ENCODE measurements at places on chromosomes 16 and 17. TPM values are rescaled to one million over a fixed set of nuclear protein-coding genes. Genes with fewer than 3 reads are reported as not detected.

DNA sequence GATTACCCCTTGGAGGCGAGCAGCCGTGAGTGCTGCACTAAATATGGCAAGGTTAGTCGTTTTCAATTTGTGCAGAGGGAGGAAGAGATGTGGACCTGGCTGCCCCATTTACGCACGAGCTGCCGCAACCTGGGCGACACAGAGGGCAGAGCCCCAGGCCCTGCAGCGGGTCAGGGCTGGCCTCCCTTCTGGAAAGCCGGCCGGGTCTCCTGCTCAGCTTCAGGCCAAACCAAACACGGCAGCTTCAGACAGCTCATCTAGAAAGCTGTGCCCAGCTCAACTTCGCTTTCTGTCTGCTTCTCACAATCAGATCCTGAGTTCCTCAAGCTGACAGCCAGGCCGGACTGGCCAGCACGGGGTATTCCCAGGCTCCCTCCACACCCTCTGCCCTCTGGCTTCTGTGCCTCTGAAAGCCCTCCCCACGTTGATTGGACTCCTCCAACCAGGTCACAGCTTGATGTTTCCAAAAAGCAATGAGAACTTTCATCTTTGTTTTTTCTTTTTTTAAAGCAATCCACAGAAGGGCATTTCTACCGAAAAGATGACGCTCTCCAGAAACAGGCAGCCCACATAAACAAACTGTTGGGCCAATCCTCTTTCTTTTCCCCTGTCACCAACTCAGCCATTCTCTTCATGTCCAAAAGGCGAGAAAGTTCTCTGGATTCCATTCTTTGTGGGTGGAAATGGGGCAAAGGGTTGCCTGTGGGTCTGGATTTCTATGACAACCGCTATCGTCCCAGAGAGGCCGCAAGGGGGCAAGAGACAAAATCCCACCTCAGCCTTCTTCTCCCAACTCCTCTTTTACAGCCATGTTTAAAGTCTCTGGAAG is 189.0 kb downstream of the ZFHX3 start:
- H3K4me1 ChIP-seq: peaks cover 2% of the 10 kb centered on the region
- no peak overlapping the region for H3K27ac ChIP-seq
- no peak for DNase-seq
- no peaks in the 10 kb centered on the region for H3K36me3 ChIP-seq

DNA sequence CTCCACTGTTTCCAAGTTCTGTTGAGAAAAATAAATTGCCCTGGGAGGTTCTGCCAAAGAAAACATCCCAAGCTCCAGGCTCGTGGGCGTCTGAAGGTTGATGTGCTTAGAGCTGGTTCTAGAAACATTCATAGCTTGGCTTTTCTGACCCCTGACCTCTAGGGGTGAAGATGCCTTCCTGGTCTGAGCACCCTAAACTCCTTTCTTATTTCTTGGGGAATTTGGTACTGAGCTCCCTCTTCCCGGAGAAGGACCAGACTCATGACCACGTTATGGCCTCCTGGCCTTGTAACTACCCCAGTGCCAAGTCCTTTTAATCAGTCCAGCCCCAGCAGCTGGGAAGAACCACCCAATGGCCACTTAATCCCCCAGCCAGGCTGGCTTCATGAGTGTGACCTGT is 66.4 kb downstream of the MYH11 start:
- H3K4me1 ChIP-seq: peaks cover 3% of the 10 kb centered on the region
- H3K36me3 ChIP-seq: no peaks in the 10 kb centered on the region
- no peak overlapping the region for H3K27ac ChIP-seq
- DNase-seq: no peak
- H3K4me3 ChIP-seq: no peak overlapping the region

Gene CTRB2
- total RNA-seq: not detected

DNA sequence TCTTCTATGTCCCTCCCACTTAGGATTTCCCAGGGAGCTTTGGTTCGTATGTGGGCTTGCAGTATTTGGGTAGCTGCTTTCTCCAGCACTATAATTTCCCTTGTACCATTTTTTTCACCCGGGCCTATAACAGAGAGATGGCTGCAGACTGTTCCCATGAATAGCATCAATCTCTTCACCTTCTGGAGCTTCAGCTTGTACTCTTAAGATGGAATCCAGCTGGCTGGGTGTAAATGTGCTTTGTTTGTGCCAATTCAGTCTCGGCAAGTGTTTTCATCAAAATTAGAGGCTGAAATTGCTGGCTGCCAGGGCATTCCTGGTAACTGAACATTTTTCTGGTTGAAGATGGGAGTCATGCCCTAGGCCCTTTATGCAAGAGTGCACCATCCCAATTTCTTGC is 12.2 kb upstream of the CPD start:
- peaks cover 35% of the 10 kb centered on the region for H3K4me1 ChIP-seq
- peaks cover 2% of the 10 kb centered on the region for H3K36me3 ChIP-seq
- H3K27ac ChIP-seq: no peak overlapping the region
- DNase-seq: no peak
- no peak overlapping the region for H3K4me3 ChIP-seq

DNA sequence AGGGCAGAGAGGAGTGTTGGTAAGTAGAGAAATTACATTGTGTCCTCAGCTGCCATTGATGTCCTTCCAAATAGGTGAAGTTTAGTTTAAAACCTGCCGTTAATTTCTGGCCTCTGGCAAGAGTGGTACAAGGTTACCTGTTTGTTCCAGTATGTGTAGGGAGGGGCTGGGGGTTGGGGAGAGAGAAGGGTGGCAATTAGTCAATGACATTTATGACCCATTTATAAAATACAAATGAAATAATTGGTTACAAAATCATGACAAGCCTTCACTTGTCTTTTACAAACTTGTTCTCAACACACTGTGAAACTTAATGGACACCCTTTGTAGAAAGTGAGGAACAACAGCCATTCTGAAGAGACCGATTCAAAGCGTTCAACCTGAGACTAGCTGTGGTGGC is 281.0 kb downstream of the FTO start:
- no peaks in the 10 kb centered on the region for H3K27me3 ChIP-seq
- no peaks in the 10 kb centered on the region for H3K4me1 ChIP-seq
- no peak overlapping the region for H3K27ac ChIP-seq
- no peak for DNase-seq
- no peaks in the 10 kb centered on the region for H3K36me3 ChIP-seq
- no peak overlapping the region for H3K4me3 ChIP-seq

GRCh38 chr16:54590836-54591235 is 304.2 kb upstream of the IRX3 start:
- H3K36me3 ChIP-seq: no peaks in the 10 kb centered on the region
- H3K27ac ChIP-seq: no peak overlapping the region
- no peak overlapping the region for H3K4me3 ChIP-seq

DNA sequence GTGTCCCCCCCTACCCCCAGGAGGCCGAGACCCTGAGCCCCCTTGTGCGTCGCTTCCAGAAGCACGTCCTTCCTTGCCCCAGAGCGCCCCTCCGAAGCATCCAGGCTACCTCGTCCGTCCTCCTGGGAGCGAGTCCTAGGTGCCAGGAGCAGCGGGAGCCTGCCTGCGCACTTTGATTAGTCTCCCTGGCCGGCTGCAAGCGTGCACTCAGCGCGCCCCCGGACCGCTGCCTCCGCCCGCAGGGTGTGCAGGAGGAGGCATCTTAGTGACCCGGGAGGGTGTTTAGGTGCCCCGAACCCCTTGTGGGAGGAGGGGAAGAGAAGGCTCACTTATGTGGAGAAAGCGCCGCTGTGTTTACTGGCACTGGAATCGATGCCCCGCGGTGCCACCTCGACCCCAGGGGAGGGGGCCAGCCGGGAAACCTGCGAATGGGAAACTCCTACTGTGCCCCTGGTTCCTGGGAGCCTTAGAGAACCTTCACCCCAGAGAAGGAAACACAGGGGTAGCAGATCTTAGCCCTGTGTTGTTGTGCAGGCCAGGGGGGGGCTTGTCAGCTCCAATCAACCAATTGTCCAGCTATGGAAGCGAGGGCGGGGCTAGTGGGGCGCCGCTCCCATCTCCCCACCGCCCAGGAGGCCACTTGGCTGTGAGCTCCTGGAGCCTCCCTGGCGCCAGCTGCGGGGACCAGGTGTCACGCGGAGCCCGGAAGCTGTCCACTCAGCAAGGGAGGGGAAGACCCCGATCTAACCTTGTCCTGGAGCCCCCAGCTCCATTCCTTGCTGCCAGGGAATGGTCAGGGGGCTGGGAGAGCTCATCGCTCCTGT is 922.8 kb upstream of the EEF2KMT start:
- no peaks in the 10 kb centered on the region for H3K36me3 ChIP-seq
- H3K4me3 ChIP-seq: no peak overlapping the region
- H3K4me1 ChIP-seq: no peaks in the 10 kb centered on the region
- H3K27me3 ChIP-seq: peaks cover 4% of the 10 kb centered on the region

DNA sequence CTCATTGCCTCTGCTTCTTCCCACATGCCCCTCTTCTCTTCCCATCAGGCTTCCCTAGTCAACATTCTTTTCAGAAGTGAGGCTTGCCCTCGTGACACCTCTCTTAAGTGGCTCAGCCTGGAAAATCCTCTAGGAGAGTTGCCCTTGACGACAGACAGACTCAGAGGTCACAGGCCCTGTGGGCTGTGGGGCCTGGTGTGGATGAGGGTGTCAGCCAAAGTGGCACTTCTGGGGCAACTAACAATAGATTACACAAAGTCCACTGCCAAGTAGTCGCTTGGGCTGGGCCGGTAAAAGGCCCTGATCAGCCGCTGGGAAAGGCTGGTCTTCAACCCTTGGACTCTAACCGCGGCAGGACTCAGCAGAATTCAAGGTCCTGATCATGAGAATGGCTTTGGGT is 33.7 kb upstream of the METTL16 start:
- H3K4me3 ChIP-seq: no peak overlapping the region
- H3K4me1 ChIP-seq: no peaks in the 10 kb centered on the region
- peaks cover 6% of the 10 kb centered on the region for H3K27me3 ChIP-seq
- no peaks in the 10 kb centered on the region for H3K36me3 ChIP-seq

DNA sequence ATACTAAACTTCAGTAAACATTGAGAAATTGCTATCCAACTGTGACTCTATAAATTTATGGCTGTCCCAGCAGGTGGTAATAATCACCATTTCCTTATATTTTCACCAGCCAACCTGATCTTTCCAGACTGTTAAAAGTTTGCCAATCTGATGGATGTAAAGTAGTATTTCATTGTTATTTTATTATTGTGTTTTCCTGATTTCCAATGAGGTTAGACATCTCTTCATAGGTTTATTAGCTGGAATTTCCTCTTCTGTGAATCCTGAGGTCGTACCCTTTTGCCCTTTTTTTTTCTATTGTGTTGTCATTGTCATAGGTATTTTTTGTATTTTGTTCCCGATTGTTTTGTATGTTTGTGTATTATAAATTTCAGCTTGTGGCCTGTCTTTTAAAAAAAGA is 31.7 kb downstream of the BMERB1 start:
- H3K27me3 ChIP-seq: peaks cover 2% of the 10 kb centered on the region
- peaks cover 5% of the 10 kb centered on the region for H3K4me1 ChIP-seq
- H3K36me3 ChIP-seq: peaks cover 2% of the 10 kb centered on the region
- DNase-seq: no peak
- H3K4me3 ChIP-seq: no peak overlapping the region
- H3K27ac ChIP-seq: no peak overlapping the region

DNA sequence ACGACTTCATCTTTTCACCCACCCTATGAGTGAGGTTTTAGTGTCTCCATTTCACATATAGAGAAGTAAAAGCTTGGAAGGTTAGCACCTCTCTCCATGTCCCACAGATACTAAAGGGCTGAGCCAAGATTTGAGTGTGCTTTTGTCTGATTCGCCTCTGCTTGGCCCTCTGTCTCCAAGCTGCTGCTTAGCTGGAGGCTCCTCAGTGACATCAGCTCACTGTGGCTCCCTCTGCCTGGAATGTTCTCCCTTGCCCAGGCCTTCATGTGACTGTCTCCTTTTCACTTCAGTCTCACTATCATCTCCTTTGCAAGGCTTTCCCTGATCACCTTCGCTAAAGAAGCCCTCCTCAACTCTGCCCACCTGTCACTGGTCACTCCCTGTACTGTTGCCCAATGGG is 84.5 kb upstream of the HSBP1 start:
- H3K4me1 ChIP-seq: peaks cover 4% of the 10 kb centered on the region
- no peak overlapping the region for H3K27ac ChIP-seq
- H3K36me3 ChIP-seq: no peaks in the 10 kb centered on the region

Gene KCTD13
- total RNA-seq: 51.4 TPM

Gene CCDC78
- 8.0 TPM for total RNA-seq

DNA sequence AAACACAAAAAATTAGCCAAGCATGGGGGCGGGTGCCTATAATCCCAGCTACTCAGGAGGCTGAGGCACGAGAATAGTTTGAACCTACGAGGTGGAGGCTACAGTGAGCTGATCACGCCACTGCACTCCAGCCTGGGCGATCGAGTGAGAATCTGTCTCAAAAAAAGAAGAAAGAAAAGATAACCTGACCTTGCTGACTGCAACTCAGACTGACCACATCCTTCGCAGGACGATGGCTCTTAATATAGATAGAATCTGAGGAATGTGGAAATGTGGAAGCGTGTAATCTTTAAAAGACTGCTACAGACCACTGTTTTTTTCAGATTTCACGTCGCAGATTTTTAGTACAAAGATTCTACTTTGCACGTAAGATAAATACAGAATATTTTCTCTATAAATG is 37.8 kb downstream of the KLHDC4 start:
- peaks cover 43% of the 10 kb centered on the region for H3K36me3 ChIP-seq
- peaks cover 10% of the 10 kb centered on the region for H3K4me1 ChIP-seq
- DNase-seq: no peak
- H3K27me3 ChIP-seq: no peaks in the 10 kb centered on the region
- H3K4me3 ChIP-seq: no peak overlapping the region

Gene ZSWIM7
- total RNA-seq: 11.0 TPM

- no peaks in the 10 kb centered on the region for H3K36me3 ChIP-seq
- no peak overlapping the region for H3K4me3 ChIP-seq
- peaks cover 27% of the 10 kb centered on the region for H3K4me1 ChIP-seq
- peaks cover 1% of the 10 kb centered on the region for H3K27me3 ChIP-seq
These were observed 42.3 kb downstream of the WSB1 start for GRCh38 chr17:27336184-27336583.

DNA sequence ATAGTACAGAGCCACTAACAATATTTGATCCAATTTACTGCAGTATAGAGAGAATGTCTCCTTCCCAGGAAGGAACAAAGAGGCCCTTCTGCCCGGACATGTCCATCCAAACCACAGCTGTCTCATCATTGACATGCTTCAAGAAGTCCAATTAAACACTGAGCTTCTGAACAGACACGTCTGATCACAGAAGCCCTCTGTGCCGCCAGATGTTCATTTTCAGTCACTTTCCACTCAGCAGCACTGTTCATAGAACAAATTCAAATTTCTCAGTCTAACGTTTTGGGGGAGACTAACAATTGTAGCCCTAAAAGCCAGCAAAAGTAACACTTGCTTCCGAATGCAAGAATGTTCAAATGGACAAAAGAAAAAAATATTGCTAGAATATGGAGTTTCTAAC is 15.3 kb downstream of the ZC3H7A start:
- H3K27me3 ChIP-seq: no peaks in the 10 kb centered on the region
- peak overlapping the region; percentile 97 for H3K27ac ChIP-seq
- peak overlapping the region; percentile 57 for H3K4me3 ChIP-seq
- DNase-seq: no peak

Gene GIT1
- 91.3 TPM for total RNA-seq

- DNase-seq: no peak
- H3K27me3 ChIP-seq: peaks cover 4% of the 10 kb centered on the region
- H3K4me1 ChIP-seq: no peaks in the 10 kb centered on the region
- H3K27ac ChIP-seq: no peak overlapping the region
- no peak overlapping the region for H3K4me3 ChIP-seq
- H3K36me3 ChIP-seq: no peaks in the 10 kb centered on the region
These were observed 27.4 kb upstream of the ZNF423 start for GRCh38 chr16:49883076-49884014.

GRCh38 chr16:55725055-55725777 is 69.4 kb downstream of the SLC6A2 start:
- H3K27ac ChIP-seq: no peak overlapping the region
- H3K27me3 ChIP-seq: peaks cover 14% of the 10 kb centered on the region
- no peaks in the 10 kb centered on the region for H3K4me1 ChIP-seq
- DNase-seq: no peak

- no peak overlapping the region for H3K27ac ChIP-seq
- no peak overlapping the region for H3K4me3 ChIP-seq
- DNase-seq: no peak
These were observed 1.1 kb downstream of the HEATR9 start for GRCh38 chr17:35867574-35867973.

Gene ASPSCR1
- total RNA-seq: 37.3 TPM
